ENCODE measurements at places on chromosomes 5 and 9. TPM values are rescaled to one million over a fixed set of nuclear protein-coding genes. Genes with fewer than 3 reads are reported as not detected.
A peak's percentile ranks its signal among the peaks of the same experiment; 100 is the strongest.

Gene C1QTNF3
- total RNA-seq: 3.2 TPM

Gene SAXO1
- total RNA-seq: 0.19 TPM

DNA sequence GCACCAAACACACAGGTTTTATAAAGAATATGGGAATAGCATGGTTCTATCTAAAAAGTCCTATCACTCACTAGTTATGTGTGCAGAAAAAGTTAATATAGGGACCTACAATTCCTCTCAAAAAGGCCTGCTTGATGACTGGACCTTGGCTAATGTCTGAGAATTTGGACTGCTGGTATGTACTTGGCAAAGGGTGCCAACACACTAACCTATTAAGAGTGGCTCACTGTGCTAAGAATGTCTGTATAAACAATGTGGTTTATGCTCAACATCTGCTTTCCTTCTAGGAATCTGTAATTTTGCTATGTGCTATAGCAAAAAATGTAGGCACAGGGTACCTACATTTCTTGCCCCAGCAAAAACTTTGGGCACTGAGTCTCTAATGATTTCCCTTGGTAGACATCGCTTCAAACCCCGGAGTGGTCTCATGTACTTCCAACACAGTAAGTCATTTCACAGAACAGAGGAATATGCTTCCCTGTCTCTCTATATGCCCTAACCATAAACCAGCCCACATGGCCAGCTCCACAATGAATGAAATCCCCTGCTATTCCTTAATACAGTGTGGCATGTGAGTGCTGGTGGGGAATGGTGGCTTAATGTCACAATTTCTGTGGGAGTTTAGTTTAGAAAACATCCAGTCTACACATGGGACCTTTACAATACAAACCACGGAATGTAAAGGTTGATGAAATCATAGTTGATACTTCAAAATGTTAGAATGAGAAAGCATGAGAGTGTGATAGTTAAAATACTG is 101.7 kb downstream of the UBAP2 start:
- DNase-seq: no peak
- H3K27ac ChIP-seq: no peak overlapping the region
- peaks cover 24% of the 10 kb centered on the region for H3K36me3 ChIP-seq
- no peak overlapping the region for H3K4me3 ChIP-seq
- H3K27me3 ChIP-seq: no peaks in the 10 kb centered on the region

Gene TAF11L5
- not detected for total RNA-seq

Gene UBQLN1
- 40.9 TPM for total RNA-seq

Gene CCDC152
- total RNA-seq: 0.79 TPM

- H3K27ac ChIP-seq: no peak overlapping the region
- DNase-seq: no peak
- H3K27me3 ChIP-seq: no peaks in the 10 kb centered on the region
These were observed 214.9 kb upstream of the DAB2 start for GRCh38 chr5:39639618-39640089.

- H3K27ac ChIP-seq: no peak overlapping the region
- no peaks in the 10 kb centered on the region for H3K4me1 ChIP-seq
- no peaks in the 10 kb centered on the region for H3K27me3 ChIP-seq
- H3K4me3 ChIP-seq: no peak overlapping the region
- DNase-seq: no peak
These were observed 51.0 kb upstream of the NFIL3 start for GRCh38 chr9:91474656-91475055.

- H3K4me1 ChIP-seq: peaks cover 3% of the 10 kb centered on the region
- no peak overlapping the region for H3K4me3 ChIP-seq
- DNase-seq: no peak
- H3K36me3 ChIP-seq: no peaks in the 10 kb centered on the region
These were observed 11.2 kb upstream of the SEMA4D start for GRCh38 chr9:89508951-89509615.

DNA sequence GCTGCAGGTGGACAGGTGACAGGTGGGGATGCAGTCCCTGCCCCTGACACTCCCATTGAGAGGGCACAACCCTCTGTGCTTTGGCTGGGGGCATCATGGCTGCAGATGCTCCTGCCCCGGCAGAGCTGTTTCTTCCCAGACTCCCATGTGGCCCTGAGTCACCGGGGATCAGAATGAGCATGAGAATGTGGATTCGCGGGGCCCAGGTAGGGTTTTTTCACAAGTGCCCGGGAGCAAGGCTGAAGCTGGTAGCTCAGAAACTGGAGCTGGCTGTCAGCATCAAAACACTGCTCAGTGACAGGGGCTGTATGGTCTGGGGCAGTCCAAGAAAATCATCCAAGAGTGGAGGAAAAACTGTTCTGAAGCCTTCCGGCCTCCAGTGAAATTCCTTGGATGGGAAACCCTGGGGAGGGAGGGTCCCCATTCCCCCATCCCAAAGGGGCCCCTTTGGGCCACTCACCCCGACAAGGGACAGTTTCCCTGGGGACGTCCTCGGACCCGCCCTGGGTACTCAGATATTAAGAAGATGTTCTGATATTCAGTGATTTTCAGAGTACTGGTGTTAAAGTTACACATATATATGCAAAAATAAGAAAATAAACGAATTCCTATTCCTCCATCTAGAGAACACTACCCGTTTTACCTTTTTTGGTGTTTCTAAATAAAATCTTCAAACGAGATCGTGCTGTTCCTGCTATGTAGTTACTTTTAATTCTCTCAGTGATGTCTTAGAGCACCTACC is 120.1 kb upstream of the LPCAT1 start:
- H3K27me3 ChIP-seq: peaks cover 4% of the 10 kb centered on the region
- no peak overlapping the region for H3K4me3 ChIP-seq
- no peak overlapping the region for H3K27ac ChIP-seq
- H3K36me3 ChIP-seq: no peaks in the 10 kb centered on the region
- H3K4me1 ChIP-seq: no peaks in the 10 kb centered on the region

DNA sequence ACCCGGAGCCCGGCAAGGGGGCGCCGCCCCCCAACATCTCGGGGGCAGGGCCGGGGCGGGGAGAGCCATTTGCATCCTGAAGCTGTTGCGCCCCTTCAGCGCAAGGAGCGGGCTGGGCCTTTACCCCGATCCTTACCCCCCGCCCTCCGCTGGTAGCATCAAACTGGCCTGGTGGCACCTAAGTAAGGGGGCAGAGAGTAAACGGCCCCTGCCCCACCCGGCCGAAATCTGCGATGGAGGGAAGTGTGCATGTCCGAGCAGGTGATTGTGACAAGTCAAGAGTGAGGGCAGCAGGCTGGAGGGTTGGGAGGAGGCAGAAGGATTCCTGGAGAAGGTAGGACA is 101.2 kb downstream of the ESM1 start:
- DNase-seq: no peak
- no peaks in the 10 kb centered on the region for H3K4me1 ChIP-seq
- H3K27me3 ChIP-seq: no peaks in the 10 kb centered on the region
- H3K36me3 ChIP-seq: no peaks in the 10 kb centered on the region

DNA sequence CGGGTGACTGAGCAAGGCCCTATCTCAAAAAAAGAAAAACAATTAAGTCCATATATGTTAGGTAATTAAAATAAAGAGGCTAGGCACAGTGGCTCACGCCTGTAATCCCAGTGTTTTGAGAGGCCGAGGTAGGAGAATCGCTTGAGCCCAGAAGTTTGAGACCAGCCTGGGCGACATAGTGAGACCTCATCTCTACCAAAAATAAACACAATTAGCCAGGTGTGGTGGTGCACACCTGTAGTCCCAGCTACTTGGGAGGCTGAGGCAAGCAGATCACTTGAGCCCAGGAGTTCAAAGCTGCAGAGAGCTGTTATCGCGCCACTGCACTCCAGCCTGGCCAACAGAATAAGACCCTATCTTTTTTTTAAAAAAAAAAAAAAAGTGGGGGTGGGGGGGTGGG is 12.3 kb downstream of the WHRN start:
- no peak overlapping the region for H3K27ac ChIP-seq
- H3K27me3 ChIP-seq: no peaks in the 10 kb centered on the region
- no peak overlapping the region for H3K4me3 ChIP-seq
- H3K36me3 ChIP-seq: no peaks in the 10 kb centered on the region
- H3K4me1 ChIP-seq: no peaks in the 10 kb centered on the region

GRCh38 chr5:38780945-38781344 is 64.9 kb upstream of the OSMR start:
- no peak overlapping the region for H3K4me3 ChIP-seq
- no peak overlapping the region for H3K27ac ChIP-seq
- no peak for DNase-seq
- peaks cover 5% of the 10 kb centered on the region for H3K4me1 ChIP-seq
- no peaks in the 10 kb centered on the region for H3K36me3 ChIP-seq

Gene TRIM52
- 6.2 TPM for total RNA-seq

DNA sequence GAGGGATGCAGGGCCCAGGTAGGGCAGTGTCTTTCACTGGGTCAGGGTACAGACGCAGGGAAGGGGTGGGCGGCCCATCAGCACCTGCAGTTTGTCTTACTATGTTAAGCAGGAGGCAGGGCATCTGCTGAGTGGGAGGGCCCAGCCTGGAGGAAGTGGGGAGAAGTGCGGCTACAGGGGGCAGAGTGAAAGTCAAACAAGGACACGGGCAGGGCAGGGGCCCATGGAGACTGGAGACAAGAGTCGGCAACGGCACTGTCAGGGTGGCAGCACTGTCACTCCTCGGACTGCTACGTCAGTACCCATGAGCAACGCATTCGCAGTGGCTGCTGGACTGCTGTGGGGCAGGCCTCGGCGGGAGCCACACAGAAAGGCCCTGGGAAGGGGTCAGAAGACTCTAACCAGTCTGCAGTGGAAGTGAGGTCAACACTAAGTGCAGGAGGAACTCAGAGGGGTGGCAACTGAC is 19.7 kb downstream of the CAMSAP1 start:
- H3K27ac ChIP-seq: no peak overlapping the region
- H3K36me3 ChIP-seq: no peaks in the 10 kb centered on the region
- no peaks in the 10 kb centered on the region for H3K27me3 ChIP-seq
- no peaks in the 10 kb centered on the region for H3K4me1 ChIP-seq
- no peak for DNase-seq
- H3K4me3 ChIP-seq: no peak overlapping the region

- H3K27me3 ChIP-seq: no peaks in the 10 kb centered on the region
- no peak overlapping the region for H3K27ac ChIP-seq
- no peak for DNase-seq
- H3K36me3 ChIP-seq: no peaks in the 10 kb centered on the region
- no peak overlapping the region for H3K4me3 ChIP-seq
These were observed 44.9 kb downstream of the SLC44A1 start for GRCh38 chr9:105289305-105289704.

GRCh38 chr5:157651623-157652376 is 438 bp downstream of the SOX30 start:
- DNase-seq: peak; percentile 58
- H3K4me3 ChIP-seq: peak overlapping the region; percentile 8
- H3K27ac ChIP-seq: no peak overlapping the region
- no peaks in the 10 kb centered on the region for H3K27me3 ChIP-seq

DNA sequence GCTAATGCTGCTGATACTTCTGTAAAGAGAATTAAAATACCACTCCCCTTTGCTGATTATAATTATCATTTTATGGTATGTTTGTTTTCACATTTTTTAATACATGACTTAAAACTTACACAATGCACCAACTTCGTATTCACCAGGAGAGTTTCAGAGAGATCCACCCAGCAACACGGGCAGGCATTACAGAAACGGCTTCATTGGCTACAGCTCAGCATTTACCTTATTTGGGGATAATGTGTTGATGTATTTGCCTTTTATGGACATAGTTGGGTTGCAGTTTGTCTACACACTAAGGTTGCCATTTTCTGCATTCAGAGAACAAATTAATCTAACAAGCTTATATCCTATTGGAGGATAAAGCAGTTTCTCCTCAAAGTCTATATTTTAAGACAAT is 423.6 kb downstream of the PRDM9 start:
- no peak overlapping the region for H3K27ac ChIP-seq
- DNase-seq: no peak
- H3K4me3 ChIP-seq: no peak overlapping the region
- H3K36me3 ChIP-seq: no peaks in the 10 kb centered on the region
- H3K4me1 ChIP-seq: no peaks in the 10 kb centered on the region

GRCh38 chr9:95581900-95582299 is 65.1 kb upstream of the PTCH1 start:
- H3K27ac ChIP-seq: no peak overlapping the region
- DNase-seq: no peak
- H3K4me3 ChIP-seq: no peak overlapping the region
- no peaks in the 10 kb centered on the region for H3K36me3 ChIP-seq
- H3K27me3 ChIP-seq: no peaks in the 10 kb centered on the region

- no peak overlapping the region for H3K27ac ChIP-seq
- peak; percentile 71 for DNase-seq
- H3K4me3 ChIP-seq: no peak overlapping the region
- H3K4me1 ChIP-seq: peaks cover 38% of the 10 kb centered on the region
- no peaks in the 10 kb centered on the region for H3K27me3 ChIP-seq
These were observed 84.6 kb downstream of the ANKRD55 start for GRCh38 chr5:56148453-56148971.

GRCh38 chr5:170849374-170849773 is 12.4 kb upstream of the RANBP17 start:
- no peak overlapping the region for H3K27ac ChIP-seq
- DNase-seq: no peak
- no peaks in the 10 kb centered on the region for H3K36me3 ChIP-seq
- H3K27me3 ChIP-seq: no peaks in the 10 kb centered on the region
- H3K4me1 ChIP-seq: no peaks in the 10 kb centered on the region

Gene GPRIN1
- total RNA-seq: 0.41 TPM

GRCh38 chr9:136264441-136265405 is 19.1 kb upstream of the QSOX2 start:
- H3K4me3 ChIP-seq: no peak overlapping the region
- H3K27me3 ChIP-seq: no peaks in the 10 kb centered on the region
- DNase-seq: no peak

- no peak for DNase-seq
- no peaks in the 10 kb centered on the region for H3K36me3 ChIP-seq
- no peaks in the 10 kb centered on the region for H3K4me1 ChIP-seq
- no peak overlapping the region for H3K27ac ChIP-seq
- H3K4me3 ChIP-seq: no peak overlapping the region
These were observed 27.7 kb upstream of the GGTA1 start for GRCh38 chr9:121527371-121527770.

Gene SLC34A3
- not detected for total RNA-seq

- no peaks in the 10 kb centered on the region for H3K27me3 ChIP-seq
- no peak overlapping the region for H3K4me3 ChIP-seq
- no peaks in the 10 kb centered on the region for H3K36me3 ChIP-seq
- no peak overlapping the region for H3K27ac ChIP-seq
- no peak for DNase-seq
- H3K4me1 ChIP-seq: no peaks in the 10 kb centered on the region
These were observed 650.3 kb upstream of the KLF4 start for GRCh38 chr9:108139900-108140299.

GRCh38 chr5:350355-350754 is 28.8 kb downstream of the AHRR start:
- H3K4me1 ChIP-seq: no peaks in the 10 kb centered on the region
- H3K4me3 ChIP-seq: no peak overlapping the region
- no peak for DNase-seq
- no peaks in the 10 kb centered on the region for H3K36me3 ChIP-seq
- H3K27ac ChIP-seq: no peak overlapping the region
